ENCODE measurements at places on chromosomes 6 and 20. TPM values are rescaled to one million over a fixed set of nuclear protein-coding genes. Genes with fewer than 3 reads are reported as not detected.

The SYNDIG1 gene
- total RNA-seq, result not detected

The LINC00237 gene
- total RNA-seq, result not detected

DNA sequence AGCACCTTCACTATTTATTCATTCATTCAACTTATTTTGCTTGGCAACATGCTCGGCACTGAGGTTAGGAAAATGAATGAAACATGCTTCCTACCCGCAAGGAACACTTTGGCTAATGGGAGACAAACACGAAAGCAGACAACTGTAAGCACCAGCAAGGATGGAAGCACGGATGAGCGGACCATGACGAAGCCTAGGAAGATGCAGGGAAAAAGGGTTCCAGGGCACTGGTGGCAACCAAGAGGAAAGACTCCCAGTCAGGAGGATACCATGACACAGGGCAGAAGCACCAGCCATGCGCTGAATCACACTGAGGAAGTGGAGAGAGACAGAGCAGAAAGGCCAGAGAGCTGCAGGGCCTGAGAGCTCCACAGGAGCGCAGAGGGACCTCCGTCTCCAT lies 9.8 kb downstream of the PDE10A start:
- no peak for DNase-seq

- peak; percentile 14 for DNase-seq
Measured at GRCh38 chr6:4291453-4292403, 156.4 kb upstream of the ECI2 start.

The BCAS1 gene
- not detected for total RNA-seq

The TMEM170B gene
- 0.70 TPM for total RNA-seq

- no peak for DNase-seq
Measured at GRCh38 chr6:27183060-27183832, 64.3 kb upstream of the PRSS16 start.

The TSPO2 gene
- not detected for total RNA-seq

GRCh38 chr6:29747688-29748250 lies 24.5 kb downstream of the HLA-F start:
- no peak for DNase-seq

The FNDC11 gene
- total RNA-seq, result 3.9 TPM

The ZNF165 gene
- 10.8 TPM for total RNA-seq

DNA sequence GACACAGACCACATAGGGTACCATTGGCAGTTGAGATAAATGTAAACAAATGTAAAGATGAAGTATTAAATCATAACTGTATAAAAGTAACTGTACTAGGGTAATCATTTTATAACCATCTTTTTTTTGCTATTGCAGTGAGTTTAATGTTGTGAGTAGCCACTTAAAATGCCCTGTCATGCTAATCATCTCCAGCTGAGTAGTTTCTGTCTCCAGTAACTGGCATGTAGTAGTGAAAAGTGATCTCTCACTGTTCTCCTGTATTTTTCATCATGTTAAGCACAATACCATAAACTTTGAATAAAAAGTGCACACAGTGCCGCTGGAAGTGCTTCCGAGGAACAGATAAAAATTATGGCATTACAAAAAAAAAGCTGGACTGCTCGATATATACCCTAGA lies 45.0 kb upstream of the OPRM1 start:
- no peak for DNase-seq

The SEL1L2 gene
- total RNA-seq, result not detected

DNA sequence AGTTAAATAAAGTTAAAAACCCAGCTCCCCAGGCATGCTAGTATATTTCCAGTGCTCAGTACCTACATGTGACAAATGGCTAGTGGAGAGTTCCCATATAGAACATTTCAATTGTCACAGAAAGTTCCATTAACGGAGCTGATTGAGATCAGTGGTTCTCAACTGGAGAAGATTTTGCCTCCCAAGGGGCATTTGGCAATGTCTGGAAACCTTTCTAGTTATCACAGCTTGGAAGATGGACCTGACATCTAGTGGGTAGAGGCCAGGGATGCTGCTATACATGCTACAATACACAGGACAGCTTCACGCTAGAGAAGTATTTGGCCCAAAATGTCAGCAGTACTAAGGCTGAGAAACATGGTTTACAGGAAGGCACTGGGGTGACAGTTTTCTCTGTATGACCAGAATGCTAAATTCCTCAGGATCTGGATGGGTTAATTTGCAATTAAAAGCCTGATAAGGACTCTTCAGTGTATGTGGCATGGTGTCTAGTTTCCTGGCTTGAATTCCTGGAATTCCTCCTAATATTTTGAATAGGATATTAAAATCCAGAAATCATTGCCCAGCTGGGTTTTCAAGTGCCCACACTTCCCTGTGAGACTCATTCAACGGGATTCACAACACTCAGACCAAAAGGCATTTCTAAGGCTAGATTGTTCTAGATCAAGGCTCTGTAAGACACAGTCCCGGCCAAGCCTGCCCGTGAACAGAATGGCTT lies 84.7 kb upstream of the SALL4 start:
- DNase-seq, result no peak

DNA sequence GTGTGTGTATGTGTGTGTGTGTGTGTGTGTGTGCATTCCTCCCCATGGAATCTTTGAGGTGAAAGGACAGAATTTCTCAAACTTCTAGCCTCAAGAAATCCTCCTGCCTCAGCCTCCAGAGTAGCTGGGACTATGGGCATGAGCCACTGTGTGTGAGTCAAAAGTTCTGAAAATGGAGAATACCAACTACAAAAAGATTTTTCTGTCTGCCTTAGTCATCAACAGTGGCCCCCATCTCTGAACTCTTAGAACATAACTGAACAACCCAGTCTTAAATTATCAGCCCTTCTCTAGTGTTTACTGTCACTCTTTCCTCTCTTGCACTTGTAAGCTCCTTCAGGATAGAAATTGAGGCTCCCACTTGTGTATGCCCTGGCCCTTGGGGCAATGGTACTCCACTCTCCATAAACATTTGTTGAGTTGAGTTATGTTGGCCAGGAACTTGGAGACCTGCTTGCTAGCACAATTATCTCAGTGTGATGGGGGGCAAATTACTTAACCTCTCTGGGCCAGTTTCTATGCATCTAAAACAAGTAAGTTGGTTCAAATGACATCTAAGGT lies 35.3 kb upstream of the CLIC5 start:
- DNase-seq, result no peak

GRCh38 chr6:154806804-154807203 lies 73.6 kb downstream of the SCAF8 start:
- DNase-seq, result no peak

- peak; percentile 95 for DNase-seq
Measured at GRCh38 chr6:3517350-3517749, 60.5 kb upstream of the SLC22A23 start.

DNA sequence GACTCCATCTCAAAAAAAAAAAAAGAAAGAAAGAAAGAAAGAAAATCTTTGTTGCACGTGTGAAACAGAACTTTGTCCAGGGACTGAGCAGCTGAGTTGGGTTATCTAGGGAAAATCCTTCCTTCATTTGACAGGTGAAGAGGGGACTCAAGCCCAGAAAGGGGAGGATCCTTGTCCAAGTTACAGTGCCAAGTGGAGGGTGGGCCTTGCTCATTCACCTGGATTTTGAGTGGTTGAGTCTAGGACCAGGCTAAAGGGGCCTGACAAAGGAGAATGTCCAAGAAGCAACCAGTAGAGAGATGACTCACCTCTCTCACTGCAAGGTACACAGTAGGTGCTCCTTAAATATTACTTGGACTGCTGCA lies 2.7 kb downstream of the TGIF2 start:
- no peak for DNase-seq

The STX7 gene
- 33.0 TPM for total RNA-seq

DNA sequence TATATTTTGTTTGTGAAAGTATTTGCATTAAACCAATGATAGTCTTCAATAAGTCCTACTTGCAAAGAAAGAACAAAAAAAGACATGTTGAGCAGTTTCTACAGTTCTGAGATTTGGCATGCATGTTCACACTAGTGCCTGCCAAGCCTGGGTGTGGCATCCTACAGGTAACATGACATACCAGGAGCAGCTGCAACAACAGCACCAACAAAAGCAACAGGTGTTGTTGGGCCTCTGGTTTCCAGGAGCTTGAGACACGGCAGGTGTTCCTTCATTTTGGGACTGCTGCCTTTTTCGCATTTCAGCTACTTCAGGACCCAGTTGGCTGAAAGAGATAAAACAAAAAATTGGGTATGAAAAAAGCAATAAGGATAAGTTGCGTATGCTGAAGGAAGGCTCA lies 41.2 kb upstream of the MTRF1L start:
- DNase-seq, result peak; percentile 27

DNA sequence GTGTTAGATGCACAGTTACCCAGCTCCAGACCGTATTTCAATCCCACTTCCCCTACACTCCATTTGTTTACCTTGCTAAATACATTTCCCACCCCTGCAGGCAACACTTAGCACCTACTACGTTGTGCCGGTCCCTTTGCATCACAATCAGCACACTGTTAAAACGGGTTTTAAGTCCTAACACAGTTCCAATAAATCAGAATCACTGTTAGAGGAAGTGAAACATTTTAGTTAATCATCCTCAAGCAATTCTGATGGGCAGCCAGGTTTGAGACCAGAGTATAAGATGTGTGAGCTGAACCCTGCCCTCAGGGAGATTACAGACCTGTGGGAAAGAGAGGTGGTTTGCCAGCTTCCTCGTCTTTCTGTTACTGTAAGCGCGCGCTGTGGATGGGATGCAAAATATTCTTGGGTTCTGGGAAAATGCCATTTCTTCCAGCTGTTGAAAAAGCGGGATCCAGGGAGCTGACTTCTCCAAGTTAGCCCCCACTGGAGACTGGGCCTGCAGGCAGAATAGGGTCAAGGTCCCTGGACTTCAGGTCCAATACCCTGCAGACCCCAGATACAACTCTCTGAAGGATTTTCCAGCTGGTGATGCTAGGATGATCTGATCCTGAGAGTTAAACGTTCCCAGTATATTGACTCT lies 3.1 kb downstream of the ZCCHC3 start:
- no peak for DNase-seq

The NRSN2 gene
- 8.4 TPM for total RNA-seq

The CCDC170 gene
- total RNA-seq, result not detected

DNA sequence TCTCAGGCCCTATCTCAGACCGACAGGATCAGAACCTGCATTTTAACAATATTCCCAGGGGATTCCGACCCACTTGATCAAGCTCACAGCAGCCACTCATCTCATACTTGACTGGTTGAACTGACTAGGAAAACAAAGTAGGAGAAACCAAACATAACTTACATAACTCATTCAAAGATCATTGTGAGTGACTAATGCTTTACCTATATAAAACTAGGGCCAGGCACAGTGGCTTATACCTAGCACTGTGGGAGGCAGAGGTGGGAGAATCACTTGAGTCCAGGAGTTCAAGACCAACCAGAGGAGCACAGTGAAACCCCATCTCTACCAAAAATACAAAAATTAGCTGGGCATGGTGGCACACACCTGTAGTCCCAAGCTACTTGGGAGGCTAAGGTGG lies 251.0 kb downstream of the ATXN1 start:
- no peak for DNase-seq

GRCh38 chr6:39892490-39893129 lies 41.7 kb downstream of the MOCS1 start:
- peak; percentile 55 for DNase-seq

DNA sequence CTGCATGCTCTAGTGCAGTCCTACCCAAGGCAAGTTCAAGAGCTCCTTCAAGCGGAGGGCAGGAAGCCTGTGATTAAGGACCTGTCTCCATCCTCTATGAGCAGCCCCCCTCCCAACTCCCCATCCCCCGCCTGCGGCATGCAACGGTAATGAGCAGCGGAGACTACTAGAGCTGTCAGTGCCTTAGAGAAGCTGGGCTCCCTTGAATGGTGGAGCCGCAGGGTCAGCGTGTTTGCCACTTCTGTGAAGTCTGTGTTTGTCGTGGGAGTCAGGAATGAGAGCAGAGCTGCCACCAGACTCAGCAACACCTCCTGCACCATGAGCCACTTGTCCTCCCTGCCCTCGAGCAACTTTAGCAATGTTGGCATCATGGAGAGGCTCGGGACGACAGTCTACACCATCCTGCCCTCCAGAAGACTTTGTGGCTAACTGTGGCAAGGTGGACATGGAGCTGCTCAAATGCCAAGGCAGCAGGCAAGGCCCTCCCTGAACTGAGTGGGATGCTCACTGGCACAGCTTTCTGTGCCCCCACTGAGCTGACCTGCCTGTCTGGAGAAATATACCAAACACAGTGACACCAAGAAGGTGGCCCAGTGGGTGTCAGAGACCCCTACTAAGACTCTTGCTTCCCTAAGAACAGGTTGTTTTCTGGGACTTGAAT lies 23.8 kb upstream of the SYNDIG1 start:
- no peak for DNase-seq

GRCh38 chr20:653110-653589 lies at the start of gene SRXN1:
SRXN1 (minus strand) TSS chr20:653200; CDS start chr20:653185, 15 bp downstream.
- DNase-seq, result peak; percentile 93

DNA sequence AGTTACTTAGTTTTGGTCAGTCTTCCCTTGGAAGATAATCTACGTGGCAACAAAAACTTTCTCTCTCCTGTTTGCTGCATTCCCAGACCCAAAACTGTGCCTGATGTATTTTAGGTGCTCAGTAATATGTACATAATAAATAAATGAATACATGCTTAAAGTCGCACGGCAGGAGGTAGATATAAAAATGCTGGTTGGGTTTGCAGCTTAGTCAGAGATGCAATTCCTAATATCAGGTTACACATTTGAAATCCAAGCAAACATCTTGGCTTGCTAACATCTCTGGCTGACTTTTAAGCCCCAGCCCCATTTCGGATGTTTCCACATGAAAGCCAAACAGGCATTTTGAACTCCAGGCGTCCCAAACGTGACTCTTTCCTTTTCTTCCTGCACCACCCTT lies 91.0 kb downstream of the KCNQ5 start:
- DNase-seq, result no peak

- DNase-seq, result peak; percentile 56
Measured at GRCh38 chr6:33787954-33788693, 806 bp downstream of the LEMD2 start.

GRCh38 chr6:50353603-50354002 lies 303.9 kb upstream of the DEFB112 start:
- peak; percentile 9 for DNase-seq

DNA sequence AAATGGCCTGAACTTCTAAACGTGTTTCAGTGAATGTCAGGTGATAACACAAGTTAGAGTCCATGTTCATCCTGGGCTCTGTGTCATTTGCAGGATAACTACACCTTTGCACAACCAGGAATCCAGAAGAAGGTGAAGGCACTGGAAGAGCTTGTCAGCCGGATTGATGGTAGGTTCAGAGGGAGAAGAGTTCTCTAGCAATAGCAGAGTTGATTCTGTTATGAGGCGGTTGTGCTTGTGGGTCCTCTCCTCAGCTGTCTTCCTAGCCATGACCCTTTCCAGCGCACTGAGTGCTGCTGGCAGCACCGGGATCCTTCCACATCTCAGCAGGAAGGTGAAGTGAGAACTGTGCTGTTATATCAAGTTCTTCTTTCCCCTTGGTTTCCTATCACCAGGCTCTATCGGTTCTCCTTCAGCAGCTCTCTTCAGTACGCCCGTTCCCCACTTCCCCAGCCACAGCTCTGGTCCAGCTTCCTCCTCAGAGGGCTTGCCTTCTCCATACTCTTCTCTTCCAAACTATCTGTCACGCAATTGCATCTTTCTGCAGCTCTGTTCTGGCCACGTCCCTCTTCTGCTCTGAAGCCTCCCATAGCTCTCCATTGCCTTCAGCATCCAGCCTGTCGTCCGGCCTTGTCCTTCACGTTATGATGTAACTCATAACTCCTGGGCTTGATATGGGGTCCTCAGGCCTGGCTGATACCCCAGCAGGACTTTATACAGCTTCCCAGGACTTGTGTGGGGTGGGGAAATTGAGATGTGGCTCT lies 39.9 kb upstream of the RNF8 start:
- DNase-seq, result no peak

Measured in MCF 10A (cell line).